ENCODE measurements at places on chromosomes 3 and 15.

- no peak for DNase-seq
These were observed 77.3 kb upstream of the TSPAN3 start for GRCh38 chr15:77148191-77148590.

DNA sequence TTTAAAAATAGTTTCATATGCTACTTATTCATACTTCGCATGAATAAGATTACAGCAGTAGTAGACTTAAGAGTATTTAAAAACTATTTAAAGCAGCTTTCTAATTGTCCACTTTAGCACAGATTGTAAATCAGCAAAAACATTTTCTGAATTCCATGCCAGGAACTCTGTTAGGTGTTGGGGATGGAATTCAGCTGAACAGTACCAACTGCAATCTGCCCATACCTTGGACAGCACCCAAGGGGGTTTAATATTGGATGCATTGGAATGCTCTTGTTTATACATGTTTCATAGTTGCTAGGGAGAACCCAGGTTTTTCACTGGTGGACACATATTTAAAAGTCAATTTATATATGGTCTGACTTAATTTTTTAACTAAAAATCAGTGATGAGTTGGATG is 74.8 kb downstream of the PPM1L start:
- no peak for DNase-seq

DNA sequence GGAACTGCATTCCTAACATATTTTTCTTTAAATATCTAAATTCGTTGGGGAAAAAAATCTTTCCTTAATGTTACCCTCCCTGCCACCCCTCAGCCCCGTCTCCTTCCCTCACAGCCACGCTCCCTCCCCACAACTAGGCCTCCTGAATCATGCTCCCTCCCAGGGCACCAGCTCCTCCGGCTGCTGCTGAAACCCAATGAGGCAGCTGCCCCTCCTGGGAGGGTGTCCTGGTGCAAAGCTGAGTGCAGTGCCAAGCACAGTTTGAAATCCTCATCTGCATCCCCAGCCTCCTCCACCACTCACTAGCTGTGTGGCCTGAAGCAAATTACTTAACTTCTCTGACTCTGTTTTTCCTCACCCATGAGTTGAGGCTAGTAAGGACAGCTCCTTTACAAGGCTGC is 2.7 kb upstream of the NR2E3 start:
- no peak for DNase-seq

- no peak for DNase-seq
These were observed 2.9 kb upstream of the FYTTD1 start for GRCh38 chr3:197746801-197747237.

DNA sequence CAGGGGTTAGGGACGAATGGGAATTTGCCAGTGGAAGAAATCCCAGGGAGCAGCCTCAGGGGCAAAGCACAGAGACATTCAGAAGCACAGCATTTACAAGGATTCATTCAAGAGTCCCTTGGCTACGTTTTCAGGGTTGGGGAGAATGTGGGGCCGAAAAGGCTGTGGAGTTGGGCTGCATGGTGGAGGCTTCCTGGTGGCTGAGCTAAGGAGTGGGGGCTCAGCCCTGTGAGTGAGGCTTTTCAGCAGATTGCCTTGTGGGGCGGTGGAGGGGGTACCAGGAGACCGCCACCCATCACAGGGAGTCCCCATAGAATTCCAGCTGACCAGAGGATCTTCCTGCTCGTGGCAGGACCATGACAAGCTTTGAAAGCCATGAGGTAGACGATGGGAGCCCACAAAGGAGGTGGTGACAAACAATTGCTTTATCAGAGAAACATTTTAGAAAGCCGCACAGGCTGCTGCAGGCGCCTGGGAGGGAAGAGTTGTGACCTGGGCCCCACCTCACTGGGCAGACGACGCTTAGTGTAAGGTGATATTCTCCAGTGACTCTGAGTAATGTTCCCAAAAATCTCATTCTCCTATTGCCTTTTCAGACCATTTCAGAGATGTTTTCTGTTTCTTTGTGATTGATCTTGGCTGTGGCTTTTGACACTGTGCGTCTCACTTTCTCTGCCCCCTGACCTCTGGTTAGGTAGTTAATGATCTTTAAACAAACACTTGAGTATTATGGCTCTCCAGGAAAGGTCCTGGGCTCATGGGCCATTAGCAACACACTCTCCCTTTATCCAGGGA is 128.0 kb downstream of the DNAJB8 start:
- no peak for DNase-seq

GRCh38 chr3:71786551-71786950 is 1.6 kb upstream of the PROK2 start:
- no peak for DNase-seq

GRCh38 chr15:99711625-99712024 is 21.6 kb downstream of the LYSMD4 start:
- no peak for DNase-seq

- peak; percentile 72 for DNase-seq
These were observed at the start of gene ATP11B for GRCh38 chr3:182792901-182793662. Gene ATP11B (plus strand): TSS chr3:182793504. CDS start chr3:182793760, 256 bp downstream.
